ENCODE measurements at places on chromosomes 2 and 18.

GRCh38 chr2:79792090-79792489 is 279.2 kb downstream of the CTNNA2 start:
- DNase-seq = no peak

DNA sequence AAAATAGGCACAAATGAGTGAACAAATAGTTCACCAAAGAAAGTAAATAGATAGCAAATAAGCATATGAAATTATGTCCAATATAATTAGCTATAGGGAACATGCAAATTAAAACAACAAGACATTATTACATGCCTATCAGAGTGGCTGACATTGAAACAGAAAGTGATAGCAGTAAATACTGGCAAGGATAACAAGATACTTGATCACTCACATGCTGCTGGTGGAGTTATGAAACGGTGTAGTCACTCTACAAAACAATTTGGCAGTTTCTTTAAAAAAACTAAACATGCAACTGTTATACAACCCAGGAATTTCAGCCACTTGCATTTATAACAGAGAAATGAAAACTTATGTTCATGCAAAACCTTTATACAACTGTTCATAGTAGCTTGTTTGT is 439.2 kb upstream of the ACVR2A start:
- no peak for DNase-seq

DNA sequence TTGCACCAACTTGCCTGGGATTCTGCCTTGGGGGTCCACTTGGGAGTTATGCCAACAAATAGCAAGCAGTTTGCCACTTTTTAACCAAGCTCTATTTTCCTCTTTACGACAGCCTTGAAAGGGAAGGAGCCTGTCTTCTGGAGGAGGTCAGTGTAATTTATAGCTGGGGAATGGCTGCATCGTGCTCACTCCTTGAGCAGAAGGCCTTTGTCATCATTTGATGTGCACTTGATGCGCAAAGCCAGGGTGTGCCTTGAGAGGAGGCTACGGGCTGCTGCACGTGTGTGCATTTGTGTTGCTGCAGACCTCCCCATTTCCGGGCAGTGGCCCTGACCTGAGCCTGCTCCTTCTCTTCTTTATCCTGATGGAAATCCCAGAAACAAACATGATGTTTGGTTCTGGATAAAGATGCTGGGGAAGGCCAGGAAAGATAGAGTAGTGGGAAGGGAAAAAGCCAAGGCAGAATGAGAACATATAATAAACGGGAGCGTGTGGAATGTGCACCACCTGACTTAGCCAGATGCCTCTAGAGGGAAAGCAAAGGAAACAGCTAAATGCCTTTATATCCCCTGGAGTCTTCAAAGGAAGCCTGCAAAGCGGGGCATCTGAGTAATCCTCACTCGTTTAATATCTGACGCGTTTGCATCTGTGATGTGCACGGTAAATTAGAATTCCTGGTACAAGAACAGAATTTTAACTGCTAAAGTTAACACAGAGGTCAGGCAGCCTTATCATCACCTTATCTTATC is 68.3 kb upstream of the ZNF521 start:
- DNase-seq = no peak

GRCh38 chr2:65790676-65790935 is 358.2 kb upstream of the SPRED2 start:
- no peak for DNase-seq

DNA sequence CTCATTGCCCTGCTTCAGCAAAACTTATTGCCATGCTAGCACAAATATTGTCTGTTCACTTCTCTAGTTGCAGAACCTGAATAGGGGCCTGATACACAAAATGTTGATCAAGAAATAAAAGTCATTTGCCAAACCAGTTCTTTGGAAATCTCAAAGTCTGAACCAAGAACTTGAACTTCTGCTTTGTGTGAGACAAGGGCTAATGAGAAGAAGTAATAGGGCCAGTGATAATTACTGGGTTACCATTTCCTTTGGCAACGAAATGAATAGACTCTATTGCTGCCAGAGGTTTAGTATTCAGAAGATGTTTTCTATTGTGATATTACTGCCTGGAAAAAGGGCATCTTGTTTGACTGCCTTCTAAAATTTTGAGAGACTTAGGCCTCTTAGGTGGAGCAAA is 35.0 kb downstream of the TMEFF2 start:
- no peak for DNase-seq

GRCh38 chr2:35858216-35858615 is 497.4 kb upstream of the CRIM1 start:
- DNase-seq = no peak

- DNase-seq = no peak
These were observed 786.3 kb upstream of the FSHR start for GRCh38 chr2:49940626-49941025.

GRCh38 chr2:227228061-227228667 is 63.7 kb downstream of the COL4A3 start:
- DNase-seq = no peak

GRCh38 chr18:63887424-63887823 is at the start of gene SERPINB2:
Gene SERPINB2, plus strand, starts transcription at chr18:63887705. Its CDS starts 3,740 bp downstream, at chr18:63891445.
- DNase-seq = no peak

DNA sequence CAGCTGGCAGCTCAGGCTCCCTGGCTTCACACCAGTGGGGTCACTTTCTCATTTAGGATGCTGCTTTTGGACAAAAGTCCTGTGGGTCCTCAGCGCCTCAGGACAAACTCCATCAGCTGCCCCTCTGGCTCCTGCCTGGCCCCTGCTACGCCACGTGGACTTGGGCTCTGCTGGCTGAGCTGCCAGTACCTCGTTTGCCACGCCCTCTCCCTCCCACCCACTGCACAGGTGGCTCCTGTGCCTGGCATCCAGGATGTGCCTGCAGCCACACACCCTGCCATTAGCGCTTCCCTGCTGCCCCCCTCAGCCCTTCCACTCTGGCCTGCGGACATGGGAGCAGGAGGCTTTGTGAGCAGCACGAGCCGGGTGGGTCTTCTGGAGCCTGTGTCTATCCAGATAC is 118.9 kb downstream of the ZNF236 start:
- DNase-seq = no peak

DNA sequence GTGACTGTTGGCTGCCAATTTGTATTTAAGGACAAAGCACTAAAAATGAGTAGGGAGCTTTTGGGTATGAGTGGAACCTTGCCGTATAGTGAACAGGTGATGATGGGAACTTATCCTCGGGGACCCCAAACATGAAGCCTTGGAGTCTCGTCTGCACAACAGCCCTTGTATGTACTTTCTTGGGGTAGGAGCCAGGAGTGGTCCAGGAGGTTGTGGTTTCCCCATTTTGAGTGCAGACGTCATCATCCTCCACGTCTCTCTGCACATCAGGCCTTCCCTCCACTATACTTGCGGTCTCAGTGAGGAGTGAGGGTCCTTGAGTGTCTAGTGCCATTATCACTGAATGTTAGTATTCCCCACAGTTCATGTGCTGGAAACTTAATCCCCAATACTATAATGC is 101.5 kb upstream of the HS6ST1 start:
- no peak for DNase-seq

GRCh38 chr2:230868947-230869913 is 4.5 kb downstream of the ITM2C start:
- no peak for DNase-seq

DNA sequence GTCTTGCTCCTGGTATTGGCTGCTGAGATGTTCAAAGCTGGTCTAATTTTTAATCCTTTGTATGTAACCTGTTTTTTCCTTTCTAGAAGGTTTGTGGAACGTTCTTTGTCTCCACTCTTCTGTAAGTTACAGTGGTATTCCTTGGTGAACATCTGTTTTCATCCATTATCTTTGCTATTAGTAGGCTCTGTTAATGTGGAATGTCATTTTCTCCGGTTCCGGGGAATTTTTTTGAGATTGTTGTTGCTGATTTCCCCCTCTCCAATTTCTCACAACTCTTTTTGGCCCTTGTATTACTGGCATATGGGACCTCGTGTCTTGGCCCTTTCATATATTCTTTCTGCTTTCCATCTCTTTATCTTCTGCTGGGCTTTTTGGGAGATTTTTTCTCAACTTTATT is 63.4 kb downstream of the LCLAT1 start:
- no peak for DNase-seq

DNA sequence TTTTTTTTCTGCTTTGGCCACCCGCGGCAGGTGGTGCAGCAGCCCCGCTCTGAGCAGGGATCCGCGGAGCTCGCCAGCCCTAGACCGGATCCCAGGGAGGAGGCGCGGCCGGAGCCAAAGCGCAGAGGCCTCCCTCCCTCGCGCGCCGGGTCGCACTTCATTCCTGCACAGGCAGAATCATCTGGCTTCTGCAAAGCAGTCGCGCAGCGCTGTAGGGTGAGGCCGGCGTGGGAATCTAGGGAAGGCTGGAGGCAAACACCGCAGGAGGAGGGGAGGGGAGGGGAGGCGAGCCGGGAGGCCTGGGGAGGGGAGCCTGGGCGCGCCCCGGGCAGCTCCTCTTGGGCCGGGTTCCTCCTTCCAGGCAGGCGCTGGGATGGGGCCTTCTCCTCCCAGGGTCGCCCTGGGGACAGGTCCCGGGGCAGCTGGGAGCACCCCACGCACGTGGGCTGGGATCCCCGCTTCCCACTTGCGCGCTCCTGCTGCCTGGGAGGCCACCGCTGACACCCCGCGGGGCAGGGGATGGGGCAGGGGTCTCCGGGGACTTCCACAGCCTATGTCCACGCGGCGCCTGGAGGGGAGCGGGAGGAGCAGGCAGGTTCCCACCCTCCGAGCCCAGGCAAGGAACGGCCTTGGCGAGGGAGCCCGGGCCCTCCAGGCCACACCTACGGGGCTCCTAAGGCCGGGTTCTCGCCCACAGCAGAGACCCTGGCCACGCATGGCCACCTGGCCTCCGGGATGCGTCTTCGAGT is 45.0 kb downstream of the MBP start:
- DNase-seq = no peak

GRCh38 chr2:70988151-70988550 is 6.5 kb downstream of the TEX261 start:
- no peak for DNase-seq

DNA sequence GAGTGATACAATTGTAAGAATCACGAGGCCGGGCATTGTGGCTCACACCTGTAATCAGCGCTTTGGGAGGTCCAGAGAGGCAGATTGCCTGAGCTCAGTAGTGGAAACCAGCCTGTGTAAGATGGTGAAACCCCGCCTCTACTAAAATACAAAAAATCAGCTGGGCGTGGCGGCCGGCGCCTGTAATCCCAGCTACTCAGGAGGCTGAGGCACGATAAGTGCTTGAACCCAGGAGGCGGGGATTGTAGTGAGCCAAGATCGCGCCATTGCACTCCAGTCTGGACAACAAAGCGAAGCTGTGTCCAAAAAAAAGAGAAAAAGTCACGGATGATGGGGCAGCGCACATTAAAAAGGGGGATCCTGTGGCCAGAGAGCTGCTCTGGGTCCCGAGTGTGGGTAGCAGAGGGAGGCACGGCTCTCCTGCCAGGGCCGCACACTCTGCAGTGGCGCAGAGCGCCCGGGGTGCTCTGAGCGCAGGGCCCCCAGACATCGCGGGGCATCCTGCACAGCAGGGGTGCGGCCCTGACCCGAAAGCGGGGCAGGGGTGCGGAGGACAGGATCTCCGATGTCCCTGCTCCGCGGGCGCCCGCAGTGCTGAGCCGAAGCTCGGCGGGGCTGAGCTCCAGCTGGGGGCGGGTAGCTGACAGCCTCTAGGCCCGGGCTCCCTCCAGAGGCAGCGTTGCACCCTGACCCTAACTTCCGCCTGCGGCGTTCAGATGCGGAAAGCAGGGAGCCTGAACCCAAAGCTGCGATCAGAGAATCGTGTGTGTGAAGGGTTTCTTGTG is 30.4 kb upstream of the RAB6D start:
- DNase-seq = peak; percentile 46

- DNase-seq = no peak
These were observed 23.4 kb upstream of the ITGA6 start for GRCh38 chr2:172403881-172404468.

Measured in activated CD4-positive, alpha-beta T cell treated with anti-CD3 and anti-CD28 coated beads for 48 hours (primary cell).